ENCODE measurements at places on chromosomes 13 and 19.
A peak's percentile ranks its signal among the peaks of the same experiment; 100 is the strongest.

- no peak for DNase-seq
These were observed 324.8 kb upstream of the PCDH9 start for GRCh38 chr13:67554746-67555452.

- DNase-seq = no peak
These were observed 30.7 kb downstream of the ERICH6B start for GRCh38 chr13:45584816-45585215.

DNA sequence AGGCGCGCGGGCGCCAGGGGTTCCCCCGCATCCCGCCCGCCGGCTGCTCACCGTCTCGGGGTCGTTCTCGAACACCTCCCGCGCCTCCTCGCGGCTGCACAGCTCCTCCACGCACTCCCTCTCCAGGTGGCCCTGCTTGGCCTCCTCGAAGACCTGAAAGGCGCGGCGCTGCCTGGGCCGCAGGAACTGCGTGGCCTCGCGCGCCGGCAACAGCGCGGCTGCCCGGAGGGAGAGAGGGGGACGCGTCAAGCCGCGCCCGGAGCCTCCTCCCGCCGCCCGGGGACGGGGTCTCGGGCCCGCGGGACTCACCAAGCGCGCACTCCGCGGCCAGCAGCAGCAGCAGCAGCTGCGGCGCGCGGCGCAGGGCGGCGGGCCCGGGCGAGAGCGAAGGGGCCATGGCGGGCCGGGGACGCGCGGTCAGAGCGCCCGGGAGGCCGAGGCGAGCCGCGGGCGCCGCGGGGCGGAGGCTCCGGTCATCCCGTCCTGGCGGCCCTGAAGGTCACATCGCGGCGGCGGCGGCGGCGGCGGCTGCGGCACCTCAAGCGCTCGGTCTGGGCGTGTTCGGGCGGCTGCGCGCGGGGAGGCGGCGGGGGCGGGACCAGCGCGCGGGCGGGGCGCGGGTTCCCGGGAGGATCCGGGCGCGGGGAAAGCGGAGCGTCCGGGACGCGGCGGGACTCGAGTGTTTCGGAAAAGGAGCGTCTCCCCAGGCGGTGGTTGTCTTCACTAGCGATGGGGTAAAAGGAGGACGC lies at the start of gene GAS6:
TSS of gene GAS6 (minus strand) at position 553 of the 749 bp plus-strand sequence. CDS start at position 397, 156 bp downstream.
- no peak for DNase-seq

DNA sequence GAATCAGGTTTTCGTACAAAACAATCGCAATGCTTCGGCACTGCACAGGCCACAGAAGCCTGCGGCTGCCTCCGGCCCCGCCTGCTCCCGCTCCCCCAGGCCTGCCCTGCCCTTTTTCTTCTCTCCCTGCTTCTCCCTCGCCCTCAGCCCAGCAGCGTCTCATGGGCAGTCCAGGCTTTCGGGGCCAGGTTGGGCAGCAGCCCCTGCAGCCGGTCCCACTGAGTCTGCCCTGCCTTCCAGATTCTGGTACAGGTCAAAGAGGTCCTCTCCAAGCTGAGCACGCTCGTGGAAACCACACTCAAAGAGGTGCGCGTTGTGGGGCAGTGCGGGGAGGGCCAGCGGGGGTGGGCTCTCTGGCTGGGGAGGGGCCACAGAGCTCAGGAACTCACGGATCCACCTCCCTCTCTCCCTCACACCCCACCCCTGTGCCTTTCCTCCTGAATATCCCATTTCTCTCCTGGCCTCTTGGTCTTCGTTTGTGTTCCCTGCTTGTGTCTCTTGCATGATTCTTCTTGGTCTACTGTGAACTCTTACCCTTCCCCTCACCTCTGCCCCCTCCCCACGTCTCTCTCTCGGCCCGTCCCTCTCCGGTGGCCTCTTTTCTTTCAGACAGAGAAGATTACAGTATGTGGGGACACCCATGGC lies 30.1 kb downstream of the CCDC8 start:
- DNase-seq = no peak

- DNase-seq = no peak
These were observed 468 bp upstream of the SERTM1 start for GRCh38 chr13:36673352-36673751.

- DNase-seq = no peak
These were observed 224.7 kb upstream of the MIR17HG start for GRCh38 chr13:91122766-91123165.

- DNase-seq = no peak
These were observed 9.1 kb downstream of the KL start for GRCh38 chr13:33025220-33025744.

DNA sequence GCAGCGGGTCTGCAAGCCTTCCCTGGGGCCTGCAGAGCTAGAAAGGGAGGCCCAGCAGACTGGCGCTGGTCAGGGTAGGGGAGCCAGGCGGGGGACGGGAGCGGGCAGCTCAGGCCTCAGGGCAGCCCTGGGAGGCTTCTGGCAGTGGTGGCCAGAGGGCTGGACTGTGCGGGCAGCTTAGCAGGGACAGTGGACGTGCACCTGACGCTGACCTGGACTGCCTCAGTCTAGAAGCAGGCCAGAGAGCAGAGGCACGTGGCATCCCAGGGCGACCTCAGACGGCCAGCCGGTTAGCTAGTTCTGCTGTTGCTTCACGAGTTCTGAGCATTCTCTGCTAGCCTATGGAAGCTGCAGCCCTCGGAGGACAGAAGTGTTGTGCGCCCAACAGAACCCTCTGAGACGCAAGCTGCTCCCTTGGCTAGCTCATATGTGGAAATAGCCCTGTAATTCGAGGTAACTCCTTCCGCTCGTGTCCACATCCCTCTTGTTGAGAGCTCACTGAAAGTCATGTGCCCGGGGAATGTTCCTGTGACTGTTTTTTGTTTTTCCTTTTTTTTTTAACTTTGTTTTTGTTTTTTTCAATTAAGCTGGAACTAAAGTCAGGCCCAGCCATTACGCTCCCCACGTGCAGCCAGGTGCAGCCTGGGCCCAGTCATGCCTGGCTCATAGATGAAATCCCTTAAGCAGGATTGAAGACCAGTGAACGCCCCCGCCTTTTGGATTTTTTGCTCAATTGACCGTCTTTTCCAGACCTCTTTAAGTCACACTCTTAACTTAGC lies 1.9 kb upstream of the FAM174C start:
- DNase-seq = no peak

DNA sequence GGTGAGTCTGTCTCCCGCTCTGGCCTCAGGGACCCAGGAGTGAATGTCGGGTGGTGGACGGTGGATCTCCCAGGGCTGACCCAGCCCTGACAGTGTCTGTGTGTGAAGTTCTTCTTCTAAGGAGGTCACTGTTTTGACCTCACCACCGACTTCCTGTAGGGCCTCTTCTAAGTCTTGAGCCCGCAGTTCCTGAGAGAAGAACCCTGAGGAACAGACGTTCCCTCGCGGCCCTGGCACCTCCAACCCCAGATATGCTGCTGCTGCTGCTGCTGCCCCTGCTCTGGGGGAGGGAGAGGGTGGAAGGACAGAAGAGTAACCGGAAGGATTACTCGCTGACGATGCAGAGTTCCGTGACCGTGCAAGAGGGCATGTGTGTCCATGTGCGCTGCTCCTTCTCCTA lies at the start of gene SIGLEC7:
TSS of gene SIGLEC7 (plus strand) at position 183 of the 400 bp plus-strand sequence. CDS start at position 252, 69 bp downstream.
- DNase-seq = no peak

GRCh38 chr19:6260912-6261650 lies 18.7 kb downstream of the MLLT1 start:
- no peak for DNase-seq

DNA sequence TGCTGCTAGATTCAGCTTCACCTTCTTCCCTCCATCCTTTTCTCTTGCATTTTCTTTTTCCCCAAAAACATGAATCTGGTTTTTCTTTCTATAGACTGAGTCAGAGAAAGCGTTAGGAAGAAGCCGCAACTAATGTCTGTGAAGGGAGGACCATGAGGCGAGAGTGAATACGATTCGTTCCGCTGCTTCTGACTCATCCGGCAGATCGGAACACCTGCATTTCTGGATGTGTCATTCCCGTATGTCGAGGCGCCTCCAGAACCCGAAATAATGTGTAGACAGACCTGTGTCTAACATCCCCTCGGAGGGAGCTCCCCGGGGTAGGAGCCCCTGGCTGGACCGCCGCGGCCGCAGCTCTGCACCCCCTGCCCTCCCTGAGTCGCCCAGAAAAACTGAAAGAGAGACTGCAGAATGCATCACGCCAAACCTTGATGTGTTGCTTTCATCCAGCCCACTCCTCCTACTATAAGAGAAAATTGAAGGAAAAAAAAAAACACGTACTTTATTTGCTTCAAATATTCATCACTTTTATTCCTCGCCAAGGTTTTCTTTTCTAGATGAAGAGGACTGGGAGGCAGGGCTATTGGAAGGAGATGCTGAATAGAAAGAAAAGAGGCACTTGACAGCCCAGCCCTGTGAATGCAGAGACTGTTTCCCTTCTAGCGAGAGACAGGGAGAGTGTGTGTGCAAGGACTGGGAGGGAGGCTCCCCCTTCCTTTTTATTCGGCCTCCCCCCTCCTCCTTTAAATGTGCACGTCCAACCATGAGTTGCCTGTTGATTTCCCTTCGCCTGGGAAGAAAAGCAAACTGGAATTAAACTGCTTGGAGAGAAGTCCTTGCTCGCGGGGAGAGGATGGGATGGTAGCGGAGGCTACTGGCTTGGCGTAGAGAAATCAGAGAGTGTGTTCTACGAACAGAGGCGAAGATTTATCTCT lies 616 bp upstream of the PCDH17 start:
- DNase-seq = no peak

DNA sequence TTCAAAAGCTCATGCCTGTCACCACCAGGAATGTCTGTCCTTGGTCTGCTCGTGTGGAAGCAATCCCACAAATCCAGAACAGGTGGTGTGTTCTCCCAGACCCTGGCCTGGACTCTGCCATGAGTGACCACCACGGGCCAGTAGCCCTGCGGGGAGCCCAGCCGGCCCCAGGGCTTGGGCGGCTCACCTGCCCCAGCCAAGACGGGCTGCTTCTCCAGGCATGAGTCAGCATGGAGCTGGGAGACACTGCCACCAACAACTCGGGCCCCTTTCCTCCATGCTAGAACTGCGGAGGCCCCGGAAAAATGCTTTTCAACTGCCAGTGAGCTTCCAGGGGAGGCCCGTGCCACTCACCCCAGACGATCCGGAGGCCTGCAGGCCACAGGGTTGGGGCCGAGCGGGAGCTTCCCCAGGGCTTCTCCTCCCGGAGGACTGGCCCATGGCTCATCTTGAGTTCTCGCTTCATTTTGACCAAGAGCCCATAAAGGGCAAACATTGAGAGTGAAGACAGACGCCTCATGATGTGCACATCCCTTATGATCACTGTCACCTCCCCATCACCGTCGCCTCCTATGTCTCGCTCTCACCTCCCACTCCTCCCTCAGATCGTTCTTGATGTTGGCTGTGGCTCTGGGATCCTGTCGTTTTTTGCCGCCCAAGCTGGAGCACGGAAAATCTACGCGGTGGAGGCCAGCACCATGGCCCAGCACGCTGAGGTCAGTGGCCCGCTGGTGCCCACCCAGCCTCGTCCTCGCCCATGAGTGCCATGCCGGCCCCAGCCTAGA lies 16.7 kb downstream of the YIPF2 start:
- no peak for DNase-seq

- DNase-seq = no peak
These were observed 1211.1 kb upstream of the PCDH20 start for GRCh38 chr13:62626771-62627170.

- DNase-seq = no peak
These were observed 723.9 kb downstream of the GPC5 start for GRCh38 chr13:92122186-92122853.

- DNase-seq = peak; percentile 50
These were observed 22.8 kb downstream of the RASA3 start for GRCh38 chr13:114109641-114110041.

DNA sequence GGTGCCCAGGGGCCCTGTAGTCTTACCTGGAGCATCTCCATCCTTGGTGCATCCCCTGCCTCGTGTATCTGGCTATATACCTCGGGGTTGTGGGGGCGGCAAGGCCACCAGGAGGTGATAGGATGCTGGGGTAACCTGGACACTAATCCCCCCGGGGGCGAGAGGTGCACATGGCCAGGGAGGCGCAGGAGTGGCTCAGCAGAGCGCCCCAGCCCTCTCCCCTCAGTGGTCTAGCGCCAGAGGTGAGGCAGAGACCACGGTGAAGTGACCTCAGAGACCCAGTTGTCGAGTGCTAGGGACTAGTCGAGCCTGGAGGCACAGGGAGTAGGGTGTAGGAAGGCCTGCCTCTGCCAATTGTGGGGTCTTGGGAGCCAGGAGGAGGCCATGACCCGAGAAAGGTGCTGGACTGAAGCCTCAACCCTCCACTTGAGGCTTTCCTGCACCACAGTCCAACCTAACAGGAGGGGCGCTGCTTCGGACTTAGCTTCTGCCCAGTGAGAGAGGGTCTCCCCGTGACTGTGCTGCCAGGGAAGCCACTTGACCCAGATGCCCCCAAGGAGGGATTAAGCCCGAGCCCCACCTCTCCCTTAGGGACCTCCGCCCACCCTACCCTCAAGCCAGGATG lies at the start of gene LHB:
TSS of gene LHB (minus strand) at position 51 of the 625 bp plus-strand sequence. CDS start at position 41, 10 bp downstream.
- no peak for DNase-seq

DNA sequence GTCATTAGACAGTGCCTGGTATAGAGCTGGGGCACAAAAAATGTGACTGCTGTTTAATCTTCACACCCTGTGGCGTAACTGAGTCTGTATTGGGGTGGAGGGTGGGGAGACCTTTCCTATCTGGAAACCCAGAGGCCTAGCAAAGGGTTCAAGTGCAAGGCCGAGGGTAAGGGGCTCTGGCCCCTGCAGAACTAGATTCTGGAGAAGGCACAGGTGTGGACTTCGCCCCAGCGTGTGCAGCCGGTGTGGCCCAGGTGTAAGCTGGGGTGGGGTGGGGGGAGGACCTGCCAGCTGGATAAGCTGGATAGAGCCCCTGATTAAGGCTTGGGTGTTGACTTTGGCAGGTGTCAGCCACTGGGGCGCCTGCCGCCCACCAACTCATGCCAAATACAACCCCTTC lies 1.3 kb downstream of the RAB3D start:
- DNase-seq = no peak

DNA sequence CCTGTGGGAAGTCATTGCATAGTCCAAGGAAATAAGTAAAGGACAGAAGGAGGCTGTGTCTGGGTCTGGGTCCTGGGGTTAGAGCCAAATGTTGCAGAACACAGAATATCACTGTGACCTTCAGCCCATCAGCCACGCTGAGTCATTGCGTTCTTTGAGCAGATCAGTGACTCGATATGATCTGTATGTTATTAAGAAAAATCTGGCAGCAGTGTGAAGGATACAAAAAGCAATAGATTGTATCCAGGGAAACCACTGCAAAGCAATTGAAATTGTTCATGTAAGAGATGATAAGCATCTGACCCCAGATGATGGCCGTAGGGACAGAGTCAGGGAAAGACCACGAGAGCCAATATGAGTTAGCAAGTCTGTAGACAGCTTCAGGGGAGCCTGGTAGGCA lies 1575.1 kb upstream of the SLC10A2 start:
- DNase-seq = no peak

- DNase-seq = no peak
These were observed at the start of gene CACNG7 for GRCh38 chr19:53908935-53909415. Gene CACNG7, plus strand, starts transcription at chr19:53909278. Its CDS starts 3,554 bp downstream, at chr19:53912832.

DNA sequence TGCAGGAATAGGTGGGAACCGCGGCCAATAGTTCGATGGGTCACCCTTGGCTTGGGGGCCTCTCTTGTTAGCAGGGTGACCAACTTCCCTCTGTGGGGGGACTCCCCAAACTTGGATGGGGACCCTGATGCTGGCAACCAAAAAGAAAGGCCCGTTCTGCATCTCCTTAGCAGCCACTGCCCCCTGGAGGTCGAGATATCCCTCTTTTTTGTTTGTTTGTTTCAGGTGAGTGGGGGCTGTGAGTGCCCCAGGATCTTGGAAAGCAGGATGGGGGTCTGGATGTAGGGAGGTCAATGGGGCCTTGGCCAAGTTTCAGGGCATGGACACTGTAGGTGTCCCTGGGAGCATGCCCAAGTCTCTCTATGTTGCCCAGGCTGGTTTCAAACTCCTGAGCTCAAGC lies 7.7 kb upstream of the CRTC1 start:
- DNase-seq = no peak

- DNase-seq = no peak
These were observed 9.8 kb downstream of the PROZ start for GRCh38 chr13:113168211-113168610.

- no peak for DNase-seq
These were observed 608 bp downstream of the MYADM start for GRCh38 chr19:53868091-53868891.
